ENCODE measurements at places on chromosomes 3 and 15.

GRCh38 chr3:100982710-100983109, 10.5 kb downstream of the ABI3BP start:
- no peak for DNase-seq

DNA sequence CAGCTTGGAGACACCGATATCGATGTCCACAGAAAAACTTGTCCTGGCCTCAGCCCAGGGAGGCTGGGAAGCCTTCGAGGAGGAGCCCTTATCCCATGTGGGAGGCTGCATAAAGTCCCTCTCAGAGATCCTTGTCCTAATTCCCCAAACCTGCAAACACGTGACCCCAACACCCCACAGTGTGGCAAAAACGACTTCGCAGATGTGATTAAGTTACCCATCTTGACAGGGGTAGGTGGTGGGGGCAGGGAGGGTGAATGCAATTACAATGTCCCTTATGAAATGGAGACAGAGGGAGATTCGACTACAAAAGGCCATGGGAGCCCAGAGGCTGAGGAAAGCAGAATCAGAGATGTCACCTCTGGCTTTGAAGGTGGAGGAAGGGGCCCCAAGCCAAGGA, 2.3 kb upstream of the TLR9 start:
- no peak for DNase-seq

GRCh38 chr3:33904730-33905129, 106.3 kb downstream of the PDCD6IP start:
- no peak for DNase-seq

DNA sequence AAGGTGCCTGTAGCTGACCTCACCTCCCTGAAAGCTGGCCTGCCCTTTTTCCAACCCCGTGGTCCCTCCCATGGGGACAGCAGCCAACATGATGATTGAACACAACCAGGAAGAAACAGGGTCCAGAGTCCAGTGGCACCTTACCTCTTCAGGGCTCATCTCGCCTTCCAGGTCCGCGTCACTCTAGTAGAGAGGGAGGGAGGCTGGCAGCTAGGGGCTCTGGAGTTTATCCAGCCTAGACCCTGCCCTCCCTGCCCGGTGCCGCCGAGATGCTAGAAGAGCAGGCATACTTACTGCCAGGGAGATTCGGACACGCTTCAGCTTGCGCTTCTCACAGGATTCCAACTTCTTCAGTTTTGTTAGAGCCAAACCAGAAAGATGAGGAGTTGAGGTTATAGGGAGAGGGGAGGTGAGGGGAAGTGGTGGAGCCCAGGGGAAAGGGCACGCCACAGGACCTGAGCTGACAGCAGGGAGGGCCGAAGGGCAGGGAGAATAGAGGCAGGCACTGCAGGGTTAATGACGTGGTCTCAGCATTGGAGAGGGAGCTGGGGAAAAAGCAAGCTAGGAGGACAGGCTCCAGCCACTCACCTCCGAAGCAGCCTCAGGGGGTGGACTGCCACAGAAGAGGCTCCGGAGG, 9.1 kb downstream of the CLCN2 start:
- DNase-seq, result no peak

- DNase-seq, result no peak
These were observed 47.8 kb upstream of the TMEM158 start for GRCh38 chr3:45273681-45274515.

DNA sequence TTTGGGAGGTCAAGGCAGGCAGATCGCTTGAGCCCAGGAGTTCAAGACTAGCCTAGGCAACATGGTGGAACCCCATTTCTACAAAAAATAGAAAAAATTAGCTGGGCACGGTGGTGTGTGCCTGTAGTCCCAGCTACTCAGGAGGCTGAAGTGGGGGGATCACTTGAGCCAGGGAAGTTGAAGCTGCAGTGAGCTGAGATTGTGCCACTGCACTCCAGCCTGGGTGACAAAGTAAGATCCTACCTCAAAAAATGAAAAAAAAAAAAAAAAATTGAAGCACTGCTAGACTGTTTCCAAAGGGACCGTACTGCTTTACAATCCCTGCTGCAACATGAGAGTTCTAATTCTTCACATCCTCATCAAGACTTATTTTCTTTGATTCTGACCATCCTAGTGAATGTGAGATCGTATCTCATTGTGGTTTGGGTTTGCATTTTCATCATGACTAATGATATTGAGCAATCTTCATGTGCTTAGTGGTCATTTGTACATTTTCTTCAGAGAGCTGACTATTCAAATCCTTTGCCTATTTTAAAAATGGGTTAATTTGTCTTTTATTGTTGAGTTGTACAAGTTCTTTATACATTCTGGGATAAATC, 10.8 kb downstream of the CMTM8 start:
- DNase-seq, result no peak

DNA sequence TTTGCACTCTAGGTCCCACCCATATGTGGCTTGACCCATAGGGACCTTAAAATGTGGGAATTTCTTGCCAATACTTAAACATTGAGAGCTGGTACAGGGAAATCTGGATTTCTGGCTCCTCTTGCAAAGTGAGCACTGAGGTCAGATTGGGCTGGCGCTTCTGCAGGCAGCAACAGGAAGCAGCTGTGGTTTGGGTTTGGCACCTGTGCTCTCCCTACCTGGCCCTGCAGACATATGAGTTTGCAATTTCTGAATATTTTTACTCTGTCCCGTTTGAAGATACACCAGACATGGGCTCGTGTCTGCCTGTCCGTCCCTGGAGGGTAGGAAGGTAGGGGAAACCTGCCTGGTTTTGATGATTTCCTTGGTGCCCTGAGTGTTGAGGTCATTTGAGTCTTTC, 74.8 kb upstream of the SEC13 start:
- no peak for DNase-seq

GRCh38 chr3:4581920-4582611, 88.9 kb downstream of the ITPR1 start:
- DNase-seq, result no peak

DNA sequence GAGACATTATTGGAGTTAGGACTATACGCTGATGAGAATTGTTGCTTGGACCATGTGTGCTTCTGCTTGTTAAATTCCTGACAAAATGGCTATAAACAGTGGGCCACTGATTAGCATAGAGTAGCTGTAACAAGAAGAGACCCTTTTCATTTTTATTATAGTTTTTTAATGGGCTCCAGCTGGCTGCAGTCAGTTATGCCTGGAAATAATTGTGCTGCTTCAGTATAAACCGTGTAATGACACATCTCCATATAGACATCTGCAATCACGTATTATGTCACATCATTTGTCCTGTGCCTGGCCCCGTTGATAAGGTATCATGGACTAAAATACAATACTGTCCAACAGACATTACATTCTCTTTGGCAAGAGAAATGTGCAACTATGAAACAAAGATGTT, 50.9 kb downstream of the ARPP21 start:
- DNase-seq, result no peak

GRCh38 chr15:39051626-39052322, 487.2 kb upstream of the RASGRP1 start:
- DNase-seq, result no peak

DNA sequence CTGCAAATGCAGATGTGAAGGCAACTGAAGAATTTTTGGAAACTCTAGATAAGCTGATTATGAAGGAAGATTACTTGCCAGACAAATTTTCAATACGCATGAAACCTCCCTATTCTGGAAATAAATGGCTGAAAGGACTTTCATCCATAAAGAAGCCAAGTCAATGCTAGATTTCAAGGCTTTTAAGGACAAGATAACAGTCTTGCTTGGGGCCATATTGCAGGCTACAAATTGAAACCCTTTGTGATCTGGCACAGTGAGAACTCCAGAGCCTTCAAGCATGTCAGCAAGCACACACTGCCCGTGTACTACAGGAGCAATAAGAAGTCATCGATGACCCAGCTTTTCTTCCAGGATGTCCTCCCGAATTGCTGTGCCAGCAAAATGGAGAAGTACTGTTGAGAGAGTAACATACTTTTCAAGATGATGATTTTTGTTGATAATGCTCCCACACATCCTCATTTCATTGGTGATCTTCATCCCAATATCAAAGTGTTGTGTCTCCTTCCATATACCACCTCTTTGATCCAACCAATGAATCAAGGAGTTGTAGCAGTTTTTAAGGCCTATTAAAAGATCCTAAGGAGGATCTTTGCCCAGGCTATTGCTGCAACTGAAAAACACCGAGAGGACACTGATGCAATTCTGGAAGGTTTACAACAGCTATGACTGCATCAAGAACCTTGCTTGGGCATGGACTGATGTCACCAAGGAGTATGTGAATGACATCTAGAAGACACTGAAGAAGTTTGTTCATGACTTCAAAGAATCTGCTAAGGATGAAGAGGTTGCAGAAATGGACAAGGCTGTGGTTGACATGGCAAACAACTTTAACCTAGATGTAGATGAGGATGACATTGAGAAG, 20.3 kb downstream of the CALML4 start:
- no peak for DNase-seq

DNA sequence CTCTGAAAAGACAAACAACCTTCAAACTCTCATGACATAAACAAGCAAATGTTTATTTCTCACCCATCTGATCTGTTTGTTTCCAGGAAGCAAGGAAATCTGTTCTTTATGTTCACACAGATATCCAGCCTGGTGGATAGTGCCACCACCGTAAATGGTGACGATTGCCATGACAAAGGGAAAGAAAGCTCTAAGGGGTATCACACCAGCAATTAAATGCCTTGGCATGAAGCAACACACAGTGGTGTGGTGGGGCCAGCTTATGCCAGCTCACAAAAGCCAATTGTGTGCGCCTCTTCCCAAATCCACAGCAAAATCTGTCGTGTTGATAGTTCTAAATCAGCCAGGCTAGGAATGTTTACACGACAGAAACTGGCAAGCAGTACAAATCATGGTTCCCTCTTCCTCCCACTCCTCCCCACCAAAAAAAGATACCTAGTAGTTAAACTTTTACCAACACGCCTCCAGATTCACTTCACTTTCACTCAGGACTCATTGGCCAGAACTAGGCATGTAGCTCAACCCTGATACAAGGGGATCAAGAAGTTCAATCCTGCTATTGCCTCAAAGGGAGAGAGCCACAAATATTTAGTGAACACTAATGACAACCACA, 189.2 kb upstream of the SLCO3A1 start:
- no peak for DNase-seq

- no peak for DNase-seq
These were observed 2.4 kb downstream of the ADAMTS9 start for GRCh38 chr3:64685331-64685799.

GRCh38 chr3:156620260-156620659, 54.1 kb upstream of the TIPARP start:
- no peak for DNase-seq

All from GM19239 (cell line).